Fibroblast of upper back skin (primary cell): ENCODE measurements at places on chromosomes 13 and 19.
A peak's percentile ranks its signal among the peaks of the same experiment; 100 is the strongest.

- DNase-seq = no peak
Observed at GRCh38 chr19:53809518-53810186, 14.5 kb downstream of the NLRP12 start.

DNA sequence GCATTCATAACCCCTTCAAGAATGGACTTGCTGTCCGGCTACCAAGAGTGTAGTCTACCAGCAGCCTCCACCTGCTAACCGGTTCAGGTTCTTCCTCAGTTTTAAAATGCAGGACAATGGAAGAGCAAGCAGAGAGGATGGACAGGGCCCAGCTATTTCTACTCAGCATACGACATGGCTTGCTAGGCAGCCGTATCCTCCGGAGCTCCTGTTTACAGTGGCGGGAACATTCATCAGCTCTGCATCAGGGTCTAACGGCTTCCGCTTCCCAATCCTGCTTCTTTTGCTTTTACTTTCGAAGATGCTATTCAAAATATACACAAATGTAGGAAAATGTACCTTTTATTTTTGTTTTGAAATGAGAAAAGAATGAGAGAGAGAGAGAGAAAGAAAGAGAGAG, 118.5 kb downstream of the TRPC4 start:
- DNase-seq = no peak

- no peak for DNase-seq
Observed at GRCh38 chr13:25682276-25682675, 310.5 kb downstream of the ATP8A2 start.

- no peak for DNase-seq
Observed at GRCh38 chr13:108070925-108071324, 144.4 kb downstream of the LIG4 start.

GRCh38 chr13:23735329-23735728, 153.9 kb downstream of the MIPEP start:
- no peak for DNase-seq

DNA sequence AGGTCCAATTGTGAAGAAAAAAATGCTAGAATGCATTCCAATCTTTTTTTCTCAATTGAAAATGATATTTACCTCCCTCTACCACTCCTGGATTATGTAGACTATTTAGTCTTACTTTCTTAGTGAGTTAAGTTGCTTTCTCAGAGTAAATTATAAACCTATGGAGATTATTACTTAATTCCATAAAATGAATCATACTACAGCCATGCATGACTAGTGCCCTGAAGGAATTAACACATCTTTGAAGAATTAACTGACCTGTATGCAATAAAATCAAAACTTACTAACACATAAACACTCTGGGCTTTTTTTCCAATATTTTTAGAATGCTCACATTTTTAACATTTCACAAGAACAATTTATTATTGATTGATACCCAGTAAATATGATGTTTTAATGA, 379.4 kb upstream of the DACH1 start:
- peak; percentile 44 for DNase-seq

DNA sequence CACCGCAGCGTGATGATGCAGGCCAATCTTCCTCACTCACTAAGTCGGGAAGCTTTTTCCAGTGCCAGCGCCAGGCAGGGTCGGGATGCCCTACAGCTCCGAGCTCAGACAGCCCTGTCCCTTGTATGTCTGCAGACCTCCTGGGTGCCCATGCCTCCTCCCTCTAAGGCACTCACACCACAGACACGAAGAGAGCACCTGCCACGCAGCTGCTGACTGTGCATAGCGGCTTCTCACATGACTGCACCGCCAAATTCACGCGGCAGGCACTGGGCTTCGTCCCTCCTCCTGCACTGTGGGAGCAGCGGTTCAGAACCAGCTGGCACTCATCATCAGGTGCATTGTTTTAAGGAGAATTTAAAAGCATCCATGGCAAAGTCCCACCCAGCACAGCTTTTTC, 88.1 kb downstream of the SLC7A1 start:
- no peak for DNase-seq

DNA sequence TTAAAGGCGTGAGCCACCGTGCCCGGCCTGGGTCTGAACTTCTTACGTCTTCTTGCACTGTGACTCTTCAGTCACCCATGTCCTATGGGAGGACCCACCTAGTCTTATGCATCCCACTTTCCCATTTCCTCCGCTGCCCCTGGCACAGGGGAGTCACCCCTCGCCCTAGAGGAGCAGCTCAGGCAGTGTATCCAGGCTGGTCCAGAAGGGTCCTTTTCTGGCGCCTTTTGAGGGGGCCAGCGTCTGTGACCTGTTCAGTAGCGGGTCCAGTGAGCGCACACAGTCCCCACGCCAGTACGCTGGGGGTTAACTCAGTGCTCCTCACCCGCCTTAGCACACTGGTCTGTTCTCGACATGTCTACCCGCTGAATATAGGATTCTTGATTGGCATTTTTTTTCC, 107.1 kb downstream of the TM9SF2 start:
- DNase-seq = no peak

GRCh38 chr19:13104848-13105711, 2.4 kb upstream of the LYL1 start:
- no peak for DNase-seq

GRCh38 chr13:31964168-31964567, 67.4 kb upstream of the FRY start:
- no peak for DNase-seq
